ENCODE measurements at places on chromosomes 1 and 21. TPM values are rescaled to one million over a fixed set of nuclear protein-coding genes. Genes with fewer than 3 reads are reported as not detected.

CCDC27 gene
- total RNA-seq, result not detected

FAM177B gene
- total RNA-seq, result not detected

ADGRL4 gene
- 3.7 TPM for total RNA-seq

LDLRAP1 gene
- total RNA-seq, result 7.3 TPM

GCSAML gene
- under 0.01 TPM for total RNA-seq

S100A13 gene
- total RNA-seq, result 193 TPM

Data from uterine smooth muscle cell (primary cell).